ENCODE measurements at places on chromosomes 2 and 18.

DNA sequence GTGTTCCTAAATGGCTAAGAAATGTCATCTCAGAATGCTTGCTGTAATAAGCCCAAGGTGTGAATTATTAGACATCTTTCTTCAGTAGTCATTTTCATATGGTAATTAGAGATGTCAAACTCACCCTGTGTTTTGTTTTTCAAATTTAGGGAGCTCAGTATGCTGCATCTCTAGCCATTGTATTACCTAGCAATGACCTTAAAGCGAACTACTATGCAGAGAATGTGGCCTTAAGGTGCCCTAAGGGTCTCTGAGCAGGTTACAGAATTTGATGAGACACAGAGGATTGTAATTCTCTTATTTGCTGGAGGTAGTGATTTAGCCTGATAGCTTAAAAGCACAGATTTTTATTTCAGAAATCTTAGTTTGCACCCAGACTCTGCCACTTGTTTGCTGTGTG is 1052.6 kb upstream of the DDX18 start:
- no peak for DNase-seq

DNA sequence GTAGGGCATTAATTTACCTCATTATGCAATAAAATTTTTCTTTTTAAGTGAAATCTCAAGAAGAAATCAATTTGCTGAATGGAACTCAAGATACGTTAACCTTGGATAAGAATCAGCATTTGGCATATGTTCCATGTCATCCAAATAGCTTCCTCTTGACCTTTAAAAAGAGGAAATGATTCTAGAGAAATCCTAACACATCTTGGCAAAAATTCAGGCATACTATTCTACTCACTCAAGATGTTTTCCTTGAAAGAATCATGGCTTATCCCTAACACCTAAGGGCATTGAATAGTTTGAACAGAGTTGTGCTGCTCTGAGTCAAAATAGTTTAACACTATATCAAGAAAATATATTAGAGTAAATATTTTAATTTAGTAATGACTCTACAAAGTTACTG is 678.0 kb downstream of the EPHA4 start:
- DNase-seq: no peak

- no peak for DNase-seq
These were observed 22.8 kb upstream of the SMAD4 start for GRCh38 chr18:51006948-51007789.

GRCh38 chr18:10035281-10035991 is 121.6 kb downstream of the VAPA start:
- no peak for DNase-seq

DNA sequence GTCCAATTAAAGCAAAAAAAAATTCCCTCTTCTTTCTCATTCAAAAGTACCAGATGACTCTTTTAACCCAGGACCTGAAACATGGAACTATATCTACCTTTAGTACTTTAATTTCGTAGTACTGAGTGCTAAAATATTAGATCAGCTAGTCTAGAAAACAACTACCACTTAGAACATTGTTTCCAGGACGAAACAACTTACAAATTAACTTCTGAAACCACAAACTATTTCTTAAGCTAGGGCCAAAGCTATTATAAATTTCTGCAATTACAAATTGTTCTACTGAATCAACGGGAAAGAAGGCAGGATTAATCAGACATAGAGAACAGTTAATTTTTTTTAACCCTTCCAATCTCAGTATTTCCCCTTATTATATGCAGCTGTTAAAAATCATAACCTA is 39.9 kb downstream of the DARS1 start:
- DNase-seq: no peak

GRCh38 chr2:79901161-79901560 is 388.3 kb downstream of the CTNNA2 start:
- no peak for DNase-seq

DNA sequence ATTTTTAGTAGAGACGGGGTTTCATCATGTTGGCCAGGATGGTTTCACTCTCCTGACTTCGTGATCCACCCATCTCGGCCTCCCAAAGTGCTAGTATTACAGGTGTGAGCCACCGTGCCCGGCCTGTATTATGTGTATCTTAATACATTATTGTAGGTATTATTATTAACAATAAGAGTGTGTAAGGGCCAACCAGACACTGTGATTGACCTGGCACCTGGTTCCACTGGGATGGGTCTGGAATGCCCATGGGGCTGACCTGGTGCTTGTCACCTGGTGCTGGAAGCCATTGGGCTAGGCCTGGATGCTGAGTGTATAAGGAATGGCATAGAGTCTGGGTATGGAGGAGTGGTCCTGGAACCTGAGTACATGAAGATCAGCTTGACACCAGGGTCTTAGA is 906.9 kb upstream of the TMEFF2 start:
- no peak for DNase-seq

DNA sequence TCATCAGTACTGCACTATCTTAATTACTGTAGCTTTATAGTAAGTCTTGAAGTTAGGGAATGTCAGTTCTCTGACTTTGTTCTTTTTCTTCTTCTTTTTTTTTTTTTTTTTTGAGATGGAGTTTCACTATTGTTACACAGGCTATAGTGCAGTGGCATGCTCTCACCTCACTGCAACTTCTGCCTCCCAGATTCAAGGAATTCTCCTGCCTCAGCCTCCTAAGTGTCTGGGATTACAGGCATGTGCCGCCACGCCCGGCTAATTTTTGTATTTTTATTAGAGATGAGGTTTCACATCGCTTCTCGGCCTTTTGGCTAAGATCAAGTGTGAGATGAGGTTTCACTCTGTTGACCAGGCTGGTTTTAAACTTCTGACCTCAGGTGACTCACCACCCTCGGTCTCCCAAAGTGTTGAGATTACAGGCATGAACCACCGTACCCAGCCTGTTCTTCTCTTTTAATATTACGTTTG is 41.9 kb upstream of the TANC1 start:
- no peak for DNase-seq

Data from stimulated activated CD4-positive, alpha-beta T cell treated with anti-CD3 and anti-CD28 coated beads, Interleukin-1b, Interleukin-23, amount 100 ng/mL, for 1 hour (primary cell).